ENCODE measurements at places on chromosomes 6 and 20. TPM values are rescaled to one million over a fixed set of nuclear protein-coding genes. Genes with fewer than 3 reads are reported as not detected.

The CLVS2 gene
- 1.5 TPM for total RNA-seq

The FAM209B gene
- not detected for total RNA-seq

The SLC17A3 gene
- total RNA-seq: not detected

- H3K27ac ChIP-seq: no peak overlapping the region
- no peaks in the 10 kb centered on the region for H3K36me3 ChIP-seq
- H3K27me3 ChIP-seq: no peaks in the 10 kb centered on the region
- DNase-seq: no peak
These were observed 655.0 kb upstream of the HS3ST5 start for GRCh38 chr6:114997813-114998292.

GRCh38 chr20:4795394-4795793 is 73.7 kb downstream of the PRND start:
- no peak overlapping the region for H3K4me3 ChIP-seq
- no peaks in the 10 kb centered on the region for H3K36me3 ChIP-seq
- H3K27ac ChIP-seq: peak overlapping the region; percentile 14

GRCh38 chr6:125597411-125598253 is 151.8 kb upstream of the HEY2 start:
- no peaks in the 10 kb centered on the region for H3K27me3 ChIP-seq
- no peaks in the 10 kb centered on the region for H3K4me1 ChIP-seq
- no peak overlapping the region for H3K27ac ChIP-seq
- no peaks in the 10 kb centered on the region for H3K36me3 ChIP-seq

- no peaks in the 10 kb centered on the region for H3K36me3 ChIP-seq
- H3K27me3 ChIP-seq: no peaks in the 10 kb centered on the region
- H3K4me1 ChIP-seq: peaks cover 20% of the 10 kb centered on the region
- no peak overlapping the region for H3K4me3 ChIP-seq
- no peak for DNase-seq
- no peak overlapping the region for H3K27ac ChIP-seq
These were observed 581.6 kb upstream of the FLRT3 start for GRCh38 chr20:14918976-14919375.

GRCh38 chr6:4295058-4295782 is 159.8 kb upstream of the ECI2 start:
- no peaks in the 10 kb centered on the region for H3K27me3 ChIP-seq
- H3K36me3 ChIP-seq: no peaks in the 10 kb centered on the region
- peak; percentile 67 for DNase-seq
- no peak overlapping the region for H3K27ac ChIP-seq
- no peak overlapping the region for H3K4me3 ChIP-seq
- H3K4me1 ChIP-seq: no peaks in the 10 kb centered on the region

DNA sequence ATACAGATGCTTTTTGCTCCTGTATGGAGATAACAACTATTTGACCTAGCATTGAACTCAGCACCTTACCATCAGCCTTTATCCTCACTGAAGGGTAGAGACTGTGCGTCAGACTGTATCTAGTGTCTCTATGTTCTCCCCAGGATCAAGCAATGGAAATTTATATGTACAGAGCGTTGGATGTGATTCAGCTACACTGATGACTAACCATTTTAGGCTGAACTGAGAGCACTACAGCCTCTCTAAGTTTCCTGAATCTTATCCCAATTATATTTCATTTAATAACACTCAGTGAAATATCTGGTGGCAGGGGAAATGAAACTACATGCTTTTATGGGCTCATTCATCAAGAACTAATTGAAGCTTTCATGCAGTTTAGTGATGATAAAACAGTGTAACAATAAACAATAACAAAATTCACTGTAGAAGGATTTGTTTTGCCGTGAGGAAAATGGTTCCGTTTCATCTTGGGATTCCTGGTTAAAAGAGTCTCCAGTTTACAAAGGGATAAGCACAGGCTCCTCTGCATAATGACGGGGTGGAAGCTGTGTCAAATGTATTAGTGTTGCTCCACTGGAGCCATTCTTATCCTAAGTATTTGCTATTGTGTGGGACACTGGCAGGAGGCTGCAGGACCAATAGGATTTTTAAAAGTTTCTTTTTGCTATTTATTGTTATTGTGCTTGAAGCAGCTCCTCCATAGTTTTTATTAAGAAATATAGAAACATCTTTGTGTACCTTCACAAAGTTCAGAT is 567.6 kb upstream of the MMS22L start:
- no peaks in the 10 kb centered on the region for H3K27me3 ChIP-seq
- no peaks in the 10 kb centered on the region for H3K4me1 ChIP-seq
- H3K36me3 ChIP-seq: no peaks in the 10 kb centered on the region
- no peak overlapping the region for H3K27ac ChIP-seq

DNA sequence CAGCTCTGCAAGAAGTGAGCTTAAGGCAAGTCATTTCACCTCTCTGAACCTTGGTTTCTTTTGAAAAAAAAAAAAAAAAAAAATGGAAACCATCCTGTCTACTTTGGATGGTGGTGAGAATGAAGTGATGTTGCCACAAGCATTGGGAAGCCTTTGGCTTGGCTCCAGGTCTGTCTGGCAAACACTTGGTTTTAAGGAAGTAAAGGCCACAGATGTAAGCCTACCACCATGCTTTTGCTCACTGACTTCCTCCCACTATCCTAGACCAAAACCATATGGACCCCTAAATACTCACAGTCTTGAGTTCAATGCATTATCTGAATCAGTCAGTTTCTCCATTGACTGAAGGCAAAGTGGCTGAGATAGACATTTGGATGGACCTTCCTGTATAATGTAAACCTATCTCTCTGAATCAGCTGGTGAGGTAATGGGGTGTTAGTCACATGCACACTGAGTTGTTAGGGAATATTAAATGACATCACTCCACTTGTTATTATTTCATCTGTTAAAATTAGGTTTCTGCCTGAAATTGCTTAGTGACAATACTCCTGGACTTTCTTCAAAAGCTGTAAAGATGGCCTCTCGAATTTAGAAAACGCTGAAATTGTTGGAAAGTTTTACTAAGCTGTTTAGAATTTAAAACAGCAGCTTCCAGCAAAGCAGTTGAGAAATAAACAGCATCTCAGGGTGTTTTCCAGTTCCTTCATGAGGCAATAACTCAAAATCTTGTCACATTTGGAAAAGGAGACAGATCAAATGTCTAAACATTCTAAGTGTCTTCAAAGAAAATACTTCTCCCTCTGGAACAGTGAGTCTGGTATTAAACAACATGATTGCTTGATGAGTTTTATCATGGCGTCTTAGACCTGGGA is 833.5 kb downstream of the DHX35 start:
- no peak overlapping the region for H3K27ac ChIP-seq
- H3K4me3 ChIP-seq: no peak overlapping the region
- DNase-seq: no peak
- H3K4me1 ChIP-seq: no peaks in the 10 kb centered on the region

- H3K27me3 ChIP-seq: no peaks in the 10 kb centered on the region
- H3K27ac ChIP-seq: no peak overlapping the region
- no peak overlapping the region for H3K4me3 ChIP-seq
- DNase-seq: no peak
- H3K4me1 ChIP-seq: peaks cover 68% of the 10 kb centered on the region
These were observed 2.6 kb downstream of the ASF1A start for GRCh38 chr6:118896339-118897136.

DNA sequence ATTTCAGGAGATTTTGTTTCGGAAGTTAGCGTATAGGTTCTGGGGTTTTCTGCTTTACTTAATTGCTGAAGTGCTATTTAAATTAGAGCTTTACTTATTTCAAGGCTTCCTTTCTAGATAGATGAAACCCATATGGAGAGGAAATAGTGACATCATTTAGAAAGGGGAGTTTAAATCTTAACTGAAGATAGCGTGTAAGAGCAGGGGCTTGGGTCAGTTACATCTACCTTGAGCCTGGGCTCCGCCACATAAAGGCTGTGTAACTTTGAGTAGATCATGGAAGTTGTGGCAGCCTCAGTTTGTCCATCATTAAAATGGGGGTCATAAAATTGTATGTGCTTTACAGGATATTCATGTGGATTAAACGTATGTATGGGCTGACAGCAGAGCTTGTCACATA is 4.7 kb downstream of the CDS2 start:
- no peak overlapping the region for H3K4me3 ChIP-seq
- DNase-seq: no peak
- H3K27me3 ChIP-seq: no peaks in the 10 kb centered on the region
- H3K4me1 ChIP-seq: peaks cover 77% of the 10 kb centered on the region

GRCh38 chr6:137788248-137788647 is 78.8 kb upstream of the TNFAIP3 start:
- no peaks in the 10 kb centered on the region for H3K36me3 ChIP-seq
- DNase-seq: no peak
- no peaks in the 10 kb centered on the region for H3K4me1 ChIP-seq
- no peaks in the 10 kb centered on the region for H3K27me3 ChIP-seq
- no peak overlapping the region for H3K27ac ChIP-seq

The RPS10 gene
- total RNA-seq: 2,671 TPM

DNA sequence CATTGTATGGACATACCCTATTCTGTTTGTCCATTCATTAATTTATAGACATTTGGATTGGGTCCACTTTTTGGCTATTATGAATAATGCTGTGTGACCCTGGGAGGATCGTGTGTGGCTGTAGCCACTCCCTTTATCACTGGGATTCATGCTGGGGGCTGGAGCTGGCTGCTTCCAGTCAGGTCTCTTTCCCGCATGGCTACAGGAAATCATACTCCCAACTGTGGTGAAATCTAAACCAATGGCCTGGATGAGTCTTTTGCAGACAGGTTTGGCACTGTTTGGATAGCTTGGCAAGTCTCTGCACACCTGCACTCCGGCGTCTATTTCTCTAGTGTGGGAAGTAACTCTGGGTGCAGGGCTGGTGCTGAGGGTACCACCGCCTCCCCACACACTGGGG is 80.4 kb downstream of the RIN2 start:
- H3K4me3 ChIP-seq: no peak overlapping the region
- DNase-seq: no peak
- no peaks in the 10 kb centered on the region for H3K4me1 ChIP-seq

The LRP11 gene
- 35.1 TPM for total RNA-seq

GRCh38 chr6:3370361-3371221 is 86.3 kb downstream of the SLC22A23 start:
- H3K4me1 ChIP-seq: no peaks in the 10 kb centered on the region
- no peaks in the 10 kb centered on the region for H3K36me3 ChIP-seq
- H3K27ac ChIP-seq: no peak overlapping the region
- DNase-seq: no peak
- no peaks in the 10 kb centered on the region for H3K27me3 ChIP-seq

The GATA5 gene
- 7.9 TPM for total RNA-seq

DNA sequence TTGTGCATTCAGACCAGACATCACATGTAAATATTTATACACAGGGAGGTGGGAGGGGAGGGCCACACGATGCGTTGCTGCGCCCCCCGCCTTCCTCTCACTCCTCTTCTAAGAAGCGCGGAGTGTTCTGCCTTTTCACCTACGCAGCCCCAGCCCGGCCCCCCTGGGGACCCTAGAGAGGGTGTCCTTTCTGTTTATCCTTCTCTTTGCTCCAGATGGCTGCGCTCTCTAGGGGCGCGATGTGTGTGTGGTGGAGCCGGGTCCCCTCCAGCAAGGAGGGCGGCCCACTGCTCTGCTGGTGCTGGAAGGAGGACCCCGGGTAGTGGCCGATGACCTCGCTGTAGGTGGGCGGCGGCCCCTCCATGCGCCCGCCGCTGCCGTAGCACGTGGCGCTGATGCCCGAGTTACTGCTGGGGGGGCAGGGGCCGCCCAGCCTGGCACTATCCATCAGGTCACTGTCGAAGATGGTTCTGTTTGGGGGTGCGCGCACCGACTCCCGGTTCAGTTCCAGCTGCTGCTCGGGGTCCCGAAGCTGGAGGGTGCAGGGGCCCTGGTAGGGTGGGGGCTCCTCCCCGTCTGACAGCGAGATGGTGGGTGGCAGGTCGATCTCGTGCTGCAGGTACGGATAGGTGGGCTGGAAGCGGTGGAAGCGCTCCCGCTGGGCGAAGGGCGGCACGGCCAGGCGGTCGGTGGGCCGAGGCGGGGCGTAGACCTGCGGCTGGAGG is 31.8 kb upstream of the ZBP1 start:
- no peak overlapping the region for H3K4me3 ChIP-seq
- H3K36me3 ChIP-seq: peaks cover 19% of the 10 kb centered on the region
- DNase-seq: peak; percentile 83
- H3K27me3 ChIP-seq: no peaks in the 10 kb centered on the region
- no peak overlapping the region for H3K27ac ChIP-seq
- H3K4me1 ChIP-seq: peaks cover under 1% of the 10 kb centered on the region

The BIRC7 gene
- total RNA-seq: 2.7 TPM

GRCh38 chr6:10479939-10480700 is 41.0 kb upstream of the GCNT2 start:
- no peak overlapping the region for H3K4me3 ChIP-seq
- DNase-seq: no peak
- H3K36me3 ChIP-seq: no peaks in the 10 kb centered on the region
- H3K4me1 ChIP-seq: no peaks in the 10 kb centered on the region
- H3K27ac ChIP-seq: no peak overlapping the region

DNA sequence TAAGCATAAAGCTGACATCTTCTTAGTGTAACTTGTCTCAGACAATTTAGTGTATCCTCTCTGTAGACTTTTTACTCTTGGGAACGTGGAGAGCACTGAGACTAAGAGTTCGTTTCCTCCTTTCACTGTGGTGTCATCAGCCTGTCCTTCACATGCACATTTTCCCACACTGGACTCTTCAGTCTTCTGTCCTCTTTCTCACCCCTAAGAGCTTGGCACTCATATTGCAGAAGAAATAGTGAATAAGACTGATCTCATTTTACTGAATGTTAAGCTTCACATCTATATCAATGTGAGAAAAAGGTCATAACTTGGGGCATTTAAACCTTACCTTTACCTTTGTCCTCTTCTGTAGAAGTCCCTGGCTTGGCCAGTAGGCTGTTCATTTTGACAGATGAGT is 25.6 kb downstream of the FUCA2 start:
- no peaks in the 10 kb centered on the region for H3K36me3 ChIP-seq
- H3K4me1 ChIP-seq: no peaks in the 10 kb centered on the region
- no peak overlapping the region for H3K4me3 ChIP-seq
- no peak for DNase-seq

- peaks cover 16% of the 10 kb centered on the region for H3K4me1 ChIP-seq
- no peaks in the 10 kb centered on the region for H3K27me3 ChIP-seq
- H3K36me3 ChIP-seq: no peaks in the 10 kb centered on the region
- DNase-seq: no peak
- no peak overlapping the region for H3K4me3 ChIP-seq
- no peak overlapping the region for H3K27ac ChIP-seq
These were observed 67.0 kb downstream of the THBS2 start for GRCh38 chr6:169186496-169187169.
